ENCODE measurements at places on chromosomes 1 and 21.

DNA sequence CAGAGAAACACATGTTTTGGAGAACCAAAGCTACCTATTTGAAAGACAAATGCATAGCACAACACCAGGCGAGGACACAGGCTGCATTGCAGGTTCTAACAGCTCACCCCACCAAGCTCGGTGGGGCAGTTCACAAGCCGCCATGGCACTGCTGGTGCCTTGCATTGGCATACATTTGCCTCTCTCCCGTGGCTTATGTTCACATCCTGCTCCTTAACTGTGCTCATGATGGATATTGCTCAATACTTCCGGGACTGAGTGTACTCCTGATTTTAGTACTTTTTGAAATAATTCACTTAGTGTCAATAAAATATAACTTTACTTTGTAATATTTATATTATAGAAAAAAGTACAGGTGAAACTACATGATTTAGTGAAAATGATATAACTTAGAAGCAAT lies 1187.4 kb upstream of the NCAM2 start:
- no peak for DNase-seq

DNA sequence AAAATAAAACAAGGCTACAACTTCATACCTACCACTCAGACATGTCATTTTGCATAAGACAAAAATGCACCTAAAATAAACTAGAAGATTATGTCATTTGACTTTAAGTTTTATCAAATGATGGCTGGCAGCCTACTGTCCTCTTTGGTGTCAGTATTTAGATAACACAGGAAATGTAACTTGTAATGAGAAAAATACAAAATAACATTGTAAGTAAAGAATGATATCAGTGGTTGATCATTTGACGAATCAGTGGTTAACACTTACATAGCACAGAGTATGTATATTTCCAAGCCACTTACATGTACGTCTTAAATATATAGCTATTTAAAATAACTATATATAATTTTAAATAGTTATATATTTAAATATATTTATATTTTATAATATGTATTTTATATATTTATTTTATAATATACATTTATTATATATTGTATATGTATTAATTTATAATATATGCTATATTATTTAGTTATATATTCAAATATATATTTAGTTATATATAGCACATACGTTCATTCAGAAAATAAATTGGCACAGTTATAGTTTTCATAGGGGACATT lies 44.1 kb downstream of the ZNF678 start:
- no peak for DNase-seq

DNA sequence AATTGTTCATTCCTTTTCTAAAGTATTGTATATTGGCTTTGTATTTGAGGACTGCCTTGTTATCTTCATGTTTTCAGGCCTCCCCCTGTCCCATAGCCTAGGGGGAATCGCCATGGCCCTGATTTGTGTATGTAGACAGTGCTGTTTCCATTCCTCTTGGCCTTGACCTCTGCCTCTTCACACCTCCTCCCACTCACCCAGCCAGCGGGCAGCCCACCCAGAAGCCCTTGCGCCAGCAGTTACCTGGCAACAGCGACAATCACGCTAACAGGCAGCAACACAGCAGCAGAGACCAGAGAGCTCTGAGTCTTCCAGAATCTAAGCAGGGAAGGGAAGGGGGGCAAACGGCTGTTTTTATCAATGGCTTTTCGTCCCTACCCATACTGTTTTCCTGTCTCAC lies 50.0 kb upstream of the NPL start:
- no peak for DNase-seq

- no peak for DNase-seq
Measured at GRCh38 chr1:15288173-15288926, 41.3 kb downstream of the FHAD1 start.

DNA sequence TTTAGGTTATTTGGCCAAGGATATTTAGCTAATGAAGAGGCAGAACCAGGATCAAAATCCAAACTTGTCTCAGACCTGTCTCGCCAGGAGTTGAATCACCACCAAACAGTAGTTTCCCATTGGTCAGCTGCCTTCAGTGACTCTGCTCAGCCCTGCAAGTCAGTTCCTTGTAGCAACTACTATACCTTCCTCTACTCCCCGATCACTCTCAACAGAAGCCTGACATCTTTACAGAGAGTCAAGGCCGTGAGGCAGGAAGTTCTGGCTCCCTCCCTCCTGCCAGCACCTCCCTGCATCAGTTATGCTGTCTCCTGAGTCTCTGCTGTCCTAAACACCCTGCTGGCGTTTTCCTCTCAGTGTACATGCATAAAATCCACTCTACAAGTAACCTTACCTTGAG lies 13.2 kb downstream of the PSMD4 start:
- DNase-seq, result no peak

GRCh38 chr1:25922056-25922970 lies 16.1 kb upstream of the STMN1 start:
- DNase-seq, result peak; percentile 37

DNA sequence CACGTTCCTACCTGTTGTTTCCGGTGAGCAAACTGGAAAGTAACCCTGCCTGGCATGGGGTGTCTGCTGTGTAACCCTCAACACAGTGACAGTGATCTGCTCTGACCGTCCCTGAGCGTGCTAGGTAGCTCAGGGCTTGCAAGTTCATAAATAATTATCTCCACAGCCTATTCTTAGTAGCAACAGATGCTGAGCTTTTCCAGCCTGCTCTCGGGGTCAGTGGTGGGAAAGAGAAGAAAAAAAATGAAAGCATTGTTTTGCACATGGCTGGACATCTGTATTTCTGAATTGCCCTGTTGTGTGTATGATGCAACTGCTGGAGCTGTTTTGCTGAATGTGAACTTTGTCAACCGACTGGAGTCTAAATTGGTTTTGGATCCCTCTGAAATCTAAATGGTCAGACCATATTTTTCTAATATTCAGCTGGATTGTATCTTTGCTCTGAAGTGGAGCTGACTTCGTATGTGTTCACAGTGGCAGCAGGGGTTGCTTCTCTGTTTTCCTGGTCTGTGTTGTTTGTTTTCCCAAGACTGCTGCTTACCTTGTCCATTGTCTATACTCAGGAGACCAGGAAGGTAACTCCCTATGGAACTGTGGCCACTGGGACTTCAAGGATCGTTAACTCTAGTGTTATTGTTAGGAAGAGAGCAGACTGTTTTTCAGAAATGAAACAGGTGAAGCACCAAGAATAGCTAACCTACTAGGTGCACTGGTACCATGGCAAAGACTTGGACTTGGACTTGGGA lies 27.0 kb downstream of the TGFB2 start:
- DNase-seq, result no peak

DNA sequence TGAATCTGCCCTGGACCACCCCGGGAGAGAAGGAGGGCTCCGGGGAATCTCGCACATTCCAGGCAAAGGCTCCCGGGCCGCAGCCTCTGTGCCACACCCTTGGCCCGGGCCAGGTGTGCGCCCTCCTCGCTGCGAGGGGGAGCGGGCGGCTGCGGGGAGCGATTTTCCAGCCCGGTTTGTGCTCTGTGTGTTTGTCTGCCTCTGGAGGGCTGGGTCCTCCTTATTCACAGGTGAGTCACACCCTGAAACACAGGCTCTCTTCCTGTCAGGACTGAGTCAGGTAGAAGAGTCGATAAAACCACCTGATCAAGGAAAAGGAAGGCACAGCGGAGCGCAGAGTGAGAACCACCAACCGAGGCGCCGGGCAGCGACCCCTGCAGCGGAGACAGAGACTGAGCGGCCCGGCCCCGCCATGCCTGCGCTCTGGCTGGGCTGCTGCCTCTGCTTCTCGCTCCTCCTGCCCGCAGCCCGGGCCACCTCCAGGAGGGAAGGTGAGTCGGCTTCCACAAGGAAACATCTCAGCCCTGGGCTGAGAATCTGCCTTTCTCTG lies at the start of gene LAMC2:
Gene LAMC2 (plus strand): TSS at position 324 of the 550 bp plus-strand sequence. CDS start 89 bp downstream, at position 413.
- DNase-seq, result peak; percentile 90

DNA sequence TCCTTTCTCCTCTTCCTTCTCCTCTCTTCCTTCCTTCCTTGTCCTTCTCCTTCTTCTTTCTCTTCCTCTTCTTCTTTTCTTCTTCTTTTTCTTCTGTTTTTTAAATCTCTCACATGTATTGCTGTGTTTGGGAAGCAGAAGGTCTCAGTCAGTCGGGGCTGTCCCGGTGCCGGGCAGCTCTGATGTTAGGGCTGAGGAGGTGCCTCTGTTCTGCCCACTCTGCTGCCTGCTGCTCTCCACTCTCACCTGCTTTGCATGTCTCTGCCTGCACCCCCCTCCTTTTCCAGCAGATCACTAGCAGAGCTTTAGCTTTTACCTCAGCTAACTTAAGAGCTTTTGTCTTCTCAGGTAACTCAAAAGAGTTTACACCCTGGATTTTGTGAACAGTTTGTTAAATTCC lies 276.6 kb downstream of the CHRM3 start:
- no peak for DNase-seq

DNA sequence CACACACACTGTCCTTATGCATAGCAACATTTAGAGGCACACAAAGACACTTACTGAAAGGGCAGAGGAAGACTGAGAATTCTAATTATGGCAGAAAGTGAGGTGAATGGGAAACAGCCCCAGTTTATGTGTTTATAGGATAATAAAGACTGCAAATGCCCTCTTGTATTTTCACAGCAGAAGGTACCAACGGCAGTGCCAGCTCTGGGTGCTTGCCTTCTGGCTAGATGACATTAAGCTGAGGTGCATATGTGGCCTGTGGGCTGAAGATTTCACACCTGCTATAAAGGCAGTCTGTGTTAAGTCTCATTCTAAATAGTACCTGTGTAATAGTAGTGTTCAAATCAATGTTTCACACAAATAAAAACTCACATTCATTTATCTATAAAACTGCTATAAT lies 347.2 kb upstream of the ZRANB2 start:
- no peak for DNase-seq

- DNase-seq, result no peak
Measured at GRCh38 chr1:29540801-29541357, 304.6 kb downstream of the PTPRU start.

- no peak for DNase-seq
Measured at GRCh38 chr1:247210062-247210375, 38.2 kb upstream of the ZNF124 start.

Data from Caco-2 (cell line).